Dorsolateral prefrontal cortex (tissue), 122 donors: ENCODE measurements at places on chromosomes 11 and 22.
A peak's percentile ranks its signal among the peaks of the same experiment; 100 is the strongest.

- no peak for DNase-seq
These were observed 4.9 kb upstream of the APOA5 start for GRCh38 chr11:116796548-116796947.

DNA sequence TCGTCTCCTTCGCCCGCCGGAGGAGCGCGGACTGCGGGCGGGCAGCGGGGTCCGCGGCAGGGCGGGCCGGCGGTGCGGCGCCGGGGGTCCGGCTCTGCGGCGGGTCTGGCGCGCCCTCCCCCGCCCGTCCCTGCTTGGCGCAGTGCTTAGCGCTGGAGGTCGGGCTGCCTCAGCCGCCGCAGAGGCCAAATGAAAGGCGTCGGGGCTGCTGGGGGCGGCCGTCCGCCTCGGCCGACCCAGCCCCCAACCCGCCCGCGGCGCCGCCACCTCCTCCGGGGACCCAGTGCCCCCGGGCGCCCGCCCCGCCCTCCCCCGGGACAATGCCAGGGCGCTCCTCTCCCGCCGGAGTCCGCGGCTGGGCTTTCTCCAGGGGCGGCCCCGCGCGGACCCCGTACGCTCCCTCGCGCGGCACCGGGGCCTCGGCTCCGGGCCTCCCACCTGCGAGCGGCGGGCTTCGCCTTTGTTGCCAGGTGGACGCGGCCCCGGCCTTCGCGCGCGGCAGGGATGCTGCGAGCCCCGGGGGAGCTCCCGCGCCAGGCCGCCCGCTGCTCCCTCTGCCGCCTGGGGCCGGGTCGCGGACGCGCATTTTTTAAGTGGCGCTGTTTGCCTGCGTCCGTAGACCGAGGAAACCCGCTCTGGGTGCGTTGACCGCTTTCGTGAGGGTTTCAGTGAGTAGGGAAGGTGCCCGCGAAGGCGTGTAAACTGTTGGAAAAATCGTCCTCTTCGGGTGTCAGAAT is 583 bp downstream of the APLP2 start:
- peak; percentile 67 for DNase-seq

- no peak for DNase-seq
These were observed 13.7 kb downstream of the MFNG start for GRCh38 chr22:37472418-37473006.

- no peak for DNase-seq
These were observed 194.2 kb downstream of the TBC1D22A start for GRCh38 chr22:46956498-46957215.

GRCh38 chr11:18320617-18321016 is 1.3 kb downstream of the HPS5 start:
- DNase-seq: no peak

GRCh38 chr22:23856721-23857605 is 712 bp upstream of the SLC2A11 start:
- peak; percentile 64 for DNase-seq

GRCh38 chr11:3616721-3617460 is 24.9 kb downstream of the ART5 start:
- DNase-seq: no peak

DNA sequence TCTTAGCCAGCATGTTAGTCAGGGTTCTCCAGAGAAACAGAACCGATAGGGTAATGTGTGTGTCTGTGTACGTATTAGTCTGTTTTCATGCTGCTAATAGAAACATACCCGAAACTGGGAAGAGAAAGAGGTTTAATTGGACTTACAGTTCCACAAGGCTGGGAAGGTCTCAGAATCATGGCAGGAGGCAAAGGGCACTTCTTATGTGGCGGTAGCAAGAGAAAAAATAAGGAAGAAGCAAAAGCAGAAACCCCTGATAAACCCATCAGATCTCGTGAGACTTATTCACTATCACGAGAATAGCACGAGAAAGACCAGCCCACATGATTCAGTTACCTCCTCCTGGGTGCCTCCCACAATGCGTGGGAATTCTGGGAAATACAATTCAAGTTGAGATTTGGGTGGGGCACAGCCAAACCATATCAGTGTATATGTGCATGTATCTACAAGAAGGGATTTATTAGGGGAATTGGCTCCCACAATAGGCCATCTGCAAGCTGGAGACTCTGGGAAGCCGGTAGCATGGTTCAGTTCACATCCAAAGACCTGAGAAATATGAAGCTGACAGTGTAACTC is 173.7 kb upstream of the NECTIN1 start:
- DNase-seq: no peak

DNA sequence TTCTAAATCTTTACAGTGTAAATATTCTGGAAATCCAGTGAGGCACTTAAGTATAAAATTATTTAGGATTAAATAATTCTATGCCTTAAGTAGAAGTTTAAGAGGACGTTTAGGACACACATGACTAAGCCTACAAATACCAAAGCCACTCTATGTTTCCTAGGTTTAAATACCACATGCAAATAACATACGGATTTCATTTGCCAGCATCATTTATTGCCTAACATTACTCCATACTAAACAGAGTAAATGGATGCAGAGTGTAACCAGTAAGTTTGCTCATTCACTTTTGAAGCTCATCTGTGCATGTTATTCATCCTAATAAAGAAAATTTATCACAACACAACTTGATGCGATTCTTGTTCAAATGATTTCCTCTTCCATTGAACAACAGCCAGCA is 4.1 kb downstream of the BDNF start:
- no peak for DNase-seq

- no peak for DNase-seq
These were observed 38.8 kb downstream of the IRAG1 start for GRCh38 chr11:10654811-10655150.

DNA sequence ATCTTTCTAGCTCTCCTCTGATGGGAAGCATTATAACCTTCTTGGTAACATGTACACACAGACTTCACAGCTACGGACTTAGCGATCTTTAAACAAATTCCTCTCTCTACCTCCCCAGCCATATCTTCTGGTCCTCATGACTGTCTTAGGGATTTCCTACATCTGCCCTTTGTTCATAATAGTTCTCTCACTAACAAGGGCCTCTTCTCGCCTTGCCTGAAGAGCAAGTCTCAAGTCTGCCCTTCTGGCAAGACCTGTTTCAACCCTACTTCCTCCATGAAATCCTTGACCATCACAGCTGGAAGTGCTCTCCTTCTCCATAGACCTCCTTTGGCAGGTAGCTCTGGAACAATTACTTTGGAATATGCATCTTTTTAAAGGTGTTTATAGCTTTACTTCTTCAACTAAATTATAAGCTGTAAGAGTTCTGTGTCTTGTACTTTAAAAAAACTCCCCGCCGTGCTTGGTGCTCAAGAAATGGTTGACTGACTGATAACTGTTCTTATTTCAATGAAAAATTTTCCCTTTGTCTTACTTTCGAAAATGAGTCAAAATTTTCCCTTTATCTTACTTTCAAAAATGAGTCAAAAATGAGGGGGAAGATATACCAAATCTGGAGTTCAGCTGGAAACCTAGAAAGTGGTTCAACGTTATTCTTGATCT is 34.7 kb downstream of the SNX19 start:
- no peak for DNase-seq

- DNase-seq: no peak
These were observed 11.8 kb downstream of the ANO9 start for GRCh38 chr11:429931-430456.

DNA sequence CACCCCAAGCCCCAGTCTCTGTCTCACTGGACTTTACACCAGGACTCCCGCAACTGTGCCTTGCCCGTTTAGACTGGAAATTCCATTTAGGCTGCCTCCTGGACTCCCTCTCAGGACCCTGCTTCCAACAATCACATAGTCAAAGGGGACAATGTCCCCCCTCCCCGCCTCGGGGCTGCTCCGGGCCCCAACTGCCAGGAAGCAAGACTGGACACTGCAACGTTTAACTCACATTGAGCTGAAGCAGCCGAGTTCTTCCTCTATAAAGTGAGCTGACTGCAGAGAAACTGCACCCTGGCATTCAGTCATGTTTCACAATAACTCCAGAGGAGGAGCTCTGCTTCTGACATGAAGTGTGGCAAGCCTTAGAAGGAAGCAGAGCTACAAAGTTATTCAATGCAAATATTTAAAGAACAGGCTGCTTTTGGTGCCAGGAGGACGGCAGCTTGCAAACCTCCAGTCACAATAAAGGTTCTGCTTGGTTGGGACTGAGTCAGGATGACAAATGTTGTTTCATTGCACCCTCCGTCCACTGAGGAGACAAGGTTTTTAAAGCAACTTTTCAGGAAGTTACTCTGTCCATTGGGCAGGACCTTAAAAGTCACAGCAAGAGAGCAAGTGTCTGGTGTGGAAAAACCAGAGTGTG is 19.9 kb downstream of the PACSIN2 start:
- peak; percentile 40 for DNase-seq

DNA sequence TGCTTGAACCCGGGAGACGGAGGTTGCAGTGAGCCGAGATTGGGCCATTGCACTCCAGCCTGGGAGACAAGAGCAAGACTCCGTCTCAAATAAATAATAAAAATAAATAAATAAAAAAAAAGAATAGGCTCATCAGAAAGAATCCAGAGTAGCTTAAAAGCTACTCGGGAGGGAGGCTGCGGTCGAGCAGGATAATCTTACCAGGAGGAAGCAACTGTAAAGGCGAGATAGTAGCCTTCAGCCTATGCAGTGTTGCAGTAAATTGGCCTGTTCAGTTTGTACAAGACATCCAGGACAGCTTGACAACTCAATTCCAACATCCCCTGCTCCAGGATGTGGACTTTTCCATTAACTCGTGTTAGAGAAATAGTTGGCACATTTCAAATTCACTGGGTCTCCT is 1164.7 kb downstream of the LRRC4C start:
- DNase-seq: no peak

GRCh38 chr22:28405588-28405987 is 274.1 kb downstream of the TTC28 start:
- DNase-seq: no peak

- DNase-seq: no peak
These were observed 32.1 kb upstream of the PRODH start for GRCh38 chr22:18968011-18968749.

DNA sequence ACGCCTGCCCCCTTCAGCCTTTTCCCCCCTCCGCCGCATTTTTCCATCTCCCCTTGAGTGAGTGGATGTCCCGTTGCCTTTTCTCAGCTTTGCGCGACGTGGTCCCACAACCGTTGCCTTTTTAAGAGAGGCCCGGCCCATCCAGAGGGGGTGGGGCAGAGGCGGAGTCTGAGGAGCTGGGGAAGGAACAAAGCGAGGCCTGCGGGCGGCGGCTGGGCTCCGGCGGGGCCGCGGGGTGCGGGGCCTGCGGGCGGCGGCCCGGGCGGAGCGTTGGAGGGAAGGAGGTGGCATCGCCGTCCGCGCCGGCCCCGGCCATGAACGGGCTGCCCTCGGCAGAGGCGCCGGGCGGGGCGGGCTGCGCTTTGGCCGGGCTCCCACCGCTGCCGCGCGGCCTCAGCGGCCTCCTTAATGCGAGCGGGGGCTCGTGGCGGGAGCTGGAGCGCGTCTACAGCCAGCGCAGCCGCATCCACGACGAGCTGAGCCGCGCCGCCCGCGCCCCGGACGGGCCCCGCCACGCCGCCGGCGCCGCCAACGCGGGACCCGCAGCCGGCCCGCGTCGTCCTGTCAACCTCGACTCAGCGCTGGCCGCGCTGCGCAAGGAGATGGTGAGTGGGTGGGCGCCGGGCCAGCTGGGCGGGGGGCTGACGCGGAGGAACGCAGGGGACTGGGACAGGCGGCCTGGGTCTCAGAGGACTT is at the start of gene FAM89B:
FAM89B (plus strand) TSS at position 183 of the 696 bp plus-strand sequence; CDS start at position 315, 132 bp downstream.
- peak; percentile 74 for DNase-seq

GRCh38 chr11:124474079-124474478 is 28.6 kb upstream of the OR8B8 start:
- DNase-seq: no peak

DNA sequence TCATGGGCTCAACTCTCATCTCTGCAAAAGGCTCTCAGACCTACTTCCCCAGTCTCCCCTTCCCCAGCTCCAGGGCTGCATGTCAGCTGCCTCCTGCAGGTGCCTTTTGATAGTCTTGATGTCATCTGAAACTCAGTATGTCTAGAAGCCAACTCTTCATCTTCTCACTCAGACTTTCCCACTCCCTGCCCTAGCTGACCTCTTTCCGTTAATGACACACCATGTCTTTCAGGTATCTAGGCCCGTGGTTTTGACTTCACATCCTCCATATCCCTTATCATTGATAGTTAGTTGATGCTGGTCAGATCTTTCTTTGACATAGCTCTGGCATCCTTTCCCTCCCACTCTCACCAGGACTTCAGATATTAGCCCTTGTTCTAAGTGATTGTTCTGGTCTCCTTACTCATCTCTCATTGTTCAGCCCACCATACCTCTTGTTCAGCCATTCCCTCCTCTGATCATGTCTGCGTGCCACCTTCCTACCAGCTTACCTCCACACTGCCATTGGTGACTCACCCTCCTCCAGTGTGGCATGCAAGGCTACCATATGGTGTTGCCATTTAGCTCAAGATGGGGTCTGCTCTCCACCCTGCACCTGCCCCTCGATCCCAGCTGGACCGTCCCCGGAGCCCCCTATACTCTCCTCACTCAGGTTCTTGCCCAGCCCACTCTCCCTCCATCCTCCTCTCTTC is 18.4 kb downstream of the TTC12 start:
- DNase-seq: no peak

- DNase-seq: no peak
These were observed 98.9 kb upstream of the SERPIND1 start for GRCh38 chr22:20674998-20675397.

DNA sequence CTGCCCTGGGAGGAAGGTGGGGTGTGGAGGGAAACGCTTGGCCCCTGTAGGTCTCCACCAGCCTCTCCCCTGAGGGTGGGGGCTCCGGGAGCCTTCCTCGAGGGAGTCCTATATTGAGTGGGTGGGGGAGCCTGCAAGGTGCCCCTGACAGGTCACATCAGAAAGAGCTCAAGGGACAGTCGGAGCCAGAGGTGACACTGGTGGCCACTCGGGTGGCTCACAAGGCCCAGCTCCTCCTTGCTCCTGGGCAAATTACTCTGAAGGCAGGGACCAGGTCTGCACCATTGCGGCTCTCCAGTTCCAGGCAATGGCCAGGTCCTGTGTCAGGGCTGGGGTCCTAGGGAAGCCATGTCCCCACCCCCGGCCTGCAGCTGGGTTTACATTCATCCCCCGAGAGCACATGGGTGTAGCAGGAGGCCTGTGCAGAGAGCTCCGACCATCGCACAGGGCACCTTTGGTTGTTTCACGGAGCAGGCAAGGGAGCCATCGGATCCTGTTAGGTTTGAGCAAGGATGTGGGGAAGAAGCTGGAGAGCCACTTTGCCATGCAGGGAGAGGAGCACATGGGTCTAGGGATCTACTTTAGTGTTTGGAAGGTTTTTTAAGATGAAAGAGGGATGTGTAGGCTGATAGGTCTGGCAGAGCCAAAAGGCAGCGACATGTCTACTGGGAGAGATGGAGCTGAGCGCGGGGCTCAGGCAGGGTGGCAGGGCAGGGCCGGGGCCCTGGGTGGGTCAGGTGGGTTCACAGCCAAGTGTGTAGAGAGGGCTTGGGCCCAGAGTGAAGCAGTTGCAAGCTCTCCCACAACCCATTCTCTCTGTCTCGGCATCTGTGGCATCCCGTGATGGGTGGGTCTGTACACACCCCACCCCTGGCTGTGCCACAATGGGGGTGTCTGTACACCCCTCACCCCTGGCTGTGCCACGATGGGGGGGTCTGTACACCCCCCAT is 14.8 kb downstream of the CCND1 start:
- DNase-seq: no peak

DNA sequence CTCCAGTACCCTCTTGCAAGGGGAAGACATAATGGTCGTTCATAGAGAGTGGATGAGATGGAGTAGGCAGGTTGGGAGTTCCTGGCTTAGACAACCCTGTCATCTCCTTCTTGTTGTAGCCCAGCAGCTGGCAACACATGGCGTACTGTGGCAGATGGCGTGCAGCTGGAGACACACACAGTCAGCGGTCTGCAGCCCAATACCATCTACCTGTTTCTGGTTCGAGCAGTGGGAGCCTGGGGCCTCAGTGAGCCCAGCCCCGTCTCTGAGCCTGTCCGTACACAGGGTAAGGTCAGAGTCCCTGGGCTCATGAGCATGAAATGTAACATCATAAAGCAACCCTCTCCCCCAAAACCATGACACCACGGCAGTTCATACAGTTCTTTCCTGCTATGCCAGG is 8.7 kb downstream of the ROBO3 start:
- no peak for DNase-seq
